ENCODE measurements at places on chromosomes 3 and 15.
A peak's percentile ranks its signal among the peaks of the same experiment; 100 is the strongest.

- DNase-seq: no peak
Observed at GRCh38 chr15:72112116-72112515, 5.8 kb downstream of the MYO9A start.

DNA sequence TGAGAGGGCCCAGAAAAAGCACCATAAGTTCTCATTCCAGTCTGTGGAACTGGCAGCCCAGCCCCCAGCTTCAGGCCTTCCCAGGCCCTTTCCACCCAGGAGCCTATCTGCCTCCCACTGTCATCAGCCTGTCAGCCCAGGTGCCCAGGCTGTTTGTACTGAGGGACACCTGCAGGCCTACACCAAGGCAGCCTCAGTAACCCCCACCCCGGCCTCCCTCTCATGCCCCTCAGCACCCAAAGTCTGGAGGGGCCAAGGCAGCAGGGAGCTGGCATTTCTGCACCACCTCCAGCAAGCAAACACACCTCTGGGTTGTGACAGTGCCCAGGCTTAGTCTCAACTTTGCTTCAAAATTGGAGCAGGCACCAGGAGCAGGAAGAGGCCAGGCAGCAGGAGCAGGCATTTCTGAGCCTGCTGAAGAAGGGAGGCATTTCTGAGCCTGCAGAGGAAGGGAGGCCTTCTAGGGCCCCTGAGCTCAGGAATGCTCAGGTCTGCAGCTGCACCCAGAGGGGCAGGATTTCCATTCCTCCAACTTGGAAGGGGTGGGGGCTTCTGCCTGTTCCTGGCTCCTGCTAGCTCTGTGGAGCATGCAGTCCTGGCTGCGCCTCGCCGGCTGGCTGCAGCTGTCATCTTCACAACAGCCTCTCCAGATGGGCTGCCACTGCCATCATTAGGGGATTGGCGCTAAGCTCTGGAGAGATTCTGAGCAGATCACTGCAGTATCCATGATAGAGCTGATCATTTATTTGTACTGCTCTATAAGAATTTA lies 396.1 kb downstream of the UNC13C start:
- DNase-seq: no peak

DNA sequence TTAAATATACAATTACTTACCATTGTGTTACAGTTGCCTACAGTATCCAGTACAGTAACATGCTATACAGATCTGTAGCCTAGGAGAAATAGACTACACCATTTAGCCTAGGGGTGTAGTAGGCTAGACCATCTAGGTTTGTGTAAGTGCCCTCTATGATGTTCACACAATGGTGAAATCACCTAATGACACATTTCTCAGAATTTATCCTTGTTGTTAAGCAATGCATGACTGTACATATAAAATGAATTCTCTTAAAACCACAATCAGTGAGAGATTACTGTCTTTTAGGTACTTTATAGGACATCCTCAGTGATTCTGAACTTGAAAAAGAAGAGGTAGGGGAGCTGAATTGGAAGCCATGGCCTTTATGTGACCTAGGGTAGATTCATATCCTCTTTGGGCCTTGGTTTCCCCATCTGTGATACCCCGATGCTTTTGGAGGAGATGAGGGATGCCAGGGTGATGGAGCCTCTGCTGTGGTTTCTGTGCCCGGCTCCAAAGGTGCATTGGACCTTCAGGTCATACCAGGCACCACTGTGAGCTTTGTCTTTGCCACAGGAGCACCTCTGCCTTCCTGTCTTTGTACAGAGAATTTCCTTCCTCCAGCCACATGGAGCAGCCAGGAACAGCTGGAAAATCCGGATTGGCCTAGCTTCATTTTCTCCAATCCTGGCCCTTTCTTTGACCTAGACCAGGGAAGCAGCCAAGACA lies 51.9 kb upstream of the FLNB start:
- no peak for DNase-seq

- DNase-seq: no peak
Observed at GRCh38 chr3:14188041-14188754, 9.6 kb downstream of the LSM3 start.

GRCh38 chr15:74995779-74996765 lies 709 bp downstream of the SCAMP5 start:
- peak; percentile 3 for DNase-seq

DNA sequence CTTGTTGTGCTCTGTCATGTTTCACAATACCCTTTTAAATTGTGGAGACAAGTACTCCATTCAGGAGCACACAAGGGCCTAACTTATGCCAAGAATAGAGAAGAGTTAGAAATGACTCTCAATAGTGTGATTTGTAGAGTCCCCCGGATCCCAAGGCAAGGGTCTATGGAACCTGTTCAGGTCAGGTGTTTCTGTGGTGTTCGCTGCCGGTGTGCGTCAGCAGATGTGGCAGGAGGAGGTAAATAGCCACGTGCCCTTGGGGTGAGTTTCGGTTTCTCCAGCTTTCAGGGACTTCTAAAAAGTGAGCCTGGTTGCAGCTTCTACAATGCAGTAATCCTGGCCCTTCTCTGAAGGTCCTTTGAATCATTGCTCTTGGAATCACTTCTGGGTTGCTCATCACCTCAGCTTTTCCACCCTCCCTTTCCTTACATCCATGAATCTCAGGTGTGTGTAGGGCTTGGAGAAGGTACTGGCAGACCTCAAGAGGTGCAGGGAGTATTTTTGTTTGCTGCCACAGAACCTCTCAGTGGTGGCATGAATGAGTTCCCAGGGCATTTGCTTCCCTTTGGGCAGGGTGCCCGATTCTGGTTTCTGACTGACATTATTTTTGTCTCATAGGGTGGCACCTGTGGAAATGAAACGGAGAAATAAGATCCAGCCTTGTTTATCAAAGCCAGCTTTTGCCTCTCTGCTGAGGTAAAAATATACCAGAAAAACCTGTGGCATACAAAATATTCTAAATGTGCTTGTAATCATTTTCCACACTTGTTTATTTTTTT lies 7.3 kb downstream of the ST3GAL6 start:
- DNase-seq: no peak

DNA sequence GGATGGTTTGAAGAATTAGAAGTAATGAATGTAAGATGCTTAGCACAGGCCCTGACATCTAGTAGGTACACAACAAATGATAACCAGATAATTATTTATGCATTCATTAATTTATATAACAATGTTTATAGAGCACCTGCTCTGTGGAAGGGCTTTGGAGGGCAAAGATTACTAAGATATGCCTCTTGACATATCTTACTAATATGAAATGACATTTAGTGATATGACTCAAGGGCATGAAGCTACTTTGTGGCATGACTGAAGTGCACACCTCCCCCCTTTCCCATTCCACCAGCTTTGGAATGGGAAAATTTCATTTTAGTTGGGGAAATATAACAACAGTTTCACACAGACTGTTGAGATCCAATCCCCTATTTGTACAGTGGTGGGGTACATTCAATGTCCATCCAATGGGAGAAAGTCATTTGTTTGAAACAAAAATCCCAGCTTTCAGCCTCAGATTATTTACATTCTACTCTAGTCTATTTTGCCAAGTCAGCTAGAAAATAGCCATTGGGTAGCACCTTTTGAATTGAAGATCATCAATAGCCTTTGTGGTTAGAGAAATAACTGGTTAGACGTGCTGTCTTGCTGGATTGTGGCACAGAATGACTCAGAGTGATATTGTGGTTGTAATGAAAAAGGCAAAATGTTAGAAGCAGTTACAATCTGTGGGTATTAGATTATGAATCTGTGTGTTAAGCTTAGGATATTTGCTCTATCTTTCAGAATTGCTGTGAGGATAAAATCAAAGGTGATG lies 72.9 kb downstream of the MOBP start:
- no peak for DNase-seq

DNA sequence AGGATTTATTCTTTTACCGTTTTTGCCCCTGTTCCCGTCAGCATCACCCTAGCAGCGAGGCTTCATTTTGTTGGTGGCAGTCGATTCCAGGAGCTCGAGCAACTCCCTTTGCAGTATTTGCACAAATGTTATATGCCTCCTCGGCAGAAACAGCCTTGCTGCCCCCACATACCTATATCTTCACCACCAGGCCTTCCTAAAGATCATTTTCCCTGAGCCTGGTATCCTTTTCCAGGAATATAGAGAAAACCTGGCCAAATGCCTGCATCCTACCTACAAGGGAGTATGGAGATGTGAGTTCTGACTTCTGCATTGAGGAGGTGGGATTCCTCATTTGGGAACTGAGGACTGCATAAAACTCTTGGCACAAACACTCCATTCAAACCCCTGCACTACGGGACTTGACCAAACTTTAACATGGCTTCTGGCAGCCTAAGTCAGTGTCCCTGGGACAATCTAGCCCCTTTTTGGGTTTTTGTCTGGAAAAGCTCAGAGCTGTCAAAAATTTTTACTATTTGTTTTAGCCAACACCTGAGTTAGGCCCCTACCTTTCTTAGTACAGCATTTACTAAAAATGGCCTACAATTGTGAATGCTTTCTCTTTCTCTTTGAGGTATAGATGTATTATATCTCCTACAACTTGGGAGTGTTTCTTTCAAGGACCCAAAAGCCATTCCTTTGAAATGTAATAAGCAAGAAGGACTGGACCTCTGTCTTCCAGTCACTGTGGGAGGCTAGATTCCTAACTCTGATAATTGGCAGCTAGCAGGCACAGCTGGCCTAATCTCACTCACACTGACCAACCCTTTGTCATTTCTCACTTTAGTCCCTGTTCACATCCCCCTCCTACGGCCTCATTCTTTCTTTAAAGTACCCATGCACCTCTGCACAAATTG lies 12.1 kb upstream of the UBE2Q2 start:
- DNase-seq: no peak

GRCh38 chr3:135629701-135630408 lies 335.7 kb upstream of the PPP2R3A start:
- DNase-seq: no peak

DNA sequence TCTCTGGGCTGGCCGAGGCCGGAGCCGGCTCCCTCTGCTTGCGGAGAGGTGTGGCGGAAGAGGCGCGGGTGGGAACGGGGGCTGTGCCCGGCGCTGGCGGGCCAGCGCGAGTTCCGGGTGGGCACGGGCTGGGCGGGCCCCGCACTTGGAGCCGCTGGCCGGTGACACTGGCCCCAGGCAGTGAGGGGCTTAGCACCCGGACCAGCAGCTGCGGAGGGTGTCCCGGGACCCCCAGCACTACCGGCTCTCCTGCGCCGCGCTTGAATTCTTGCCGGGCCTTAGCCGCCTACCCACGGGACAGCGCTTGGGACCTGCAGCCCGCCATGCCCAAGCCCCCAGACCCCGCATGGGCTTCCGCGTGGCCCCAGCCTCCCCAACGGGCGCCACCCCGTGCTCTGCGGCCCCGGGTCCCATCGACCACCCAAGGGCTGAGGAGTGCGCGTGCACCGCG lies 736.3 kb upstream of the ARRDC4 start:
- no peak for DNase-seq

GRCh38 chr15:97902140-97902780 lies 58.2 kb upstream of the ARRDC4 start:
- no peak for DNase-seq

- DNase-seq: peak; percentile 48
Observed at GRCh38 chr3:127673191-127674100, 694 bp downstream of the ABTB1 start.

- no peak for DNase-seq
Observed at GRCh38 chr3:33795856-33796536, 2.4 kb upstream of the PDCD6IP start.

GRCh38 chr3:190122198-190122771 lies 1.6 kb upstream of the P3H2 start:
- no peak for DNase-seq

DNA sequence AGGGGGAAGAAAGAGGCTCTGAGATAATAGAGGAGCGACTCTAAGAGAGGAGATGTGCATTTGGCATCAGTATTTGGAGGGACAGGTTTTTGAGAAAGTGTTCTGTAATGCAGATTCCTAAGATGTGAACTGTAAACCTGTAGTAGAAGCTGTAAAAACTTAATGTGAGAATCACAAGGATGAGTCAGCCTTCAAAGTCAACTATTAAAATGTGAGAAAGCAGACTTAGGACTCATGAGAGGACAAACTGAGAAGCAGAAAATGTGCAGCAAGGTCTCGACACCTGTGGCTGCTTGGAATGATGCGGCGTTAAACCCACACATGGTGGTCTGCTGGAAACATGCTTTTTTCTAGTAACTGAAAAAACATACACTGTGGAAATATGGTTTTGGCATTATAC lies 36.0 kb downstream of the USP13 start:
- DNase-seq: no peak

- DNase-seq: no peak
Observed at GRCh38 chr15:90402223-90402622, 14.2 kb downstream of the IQGAP1 start.

DNA sequence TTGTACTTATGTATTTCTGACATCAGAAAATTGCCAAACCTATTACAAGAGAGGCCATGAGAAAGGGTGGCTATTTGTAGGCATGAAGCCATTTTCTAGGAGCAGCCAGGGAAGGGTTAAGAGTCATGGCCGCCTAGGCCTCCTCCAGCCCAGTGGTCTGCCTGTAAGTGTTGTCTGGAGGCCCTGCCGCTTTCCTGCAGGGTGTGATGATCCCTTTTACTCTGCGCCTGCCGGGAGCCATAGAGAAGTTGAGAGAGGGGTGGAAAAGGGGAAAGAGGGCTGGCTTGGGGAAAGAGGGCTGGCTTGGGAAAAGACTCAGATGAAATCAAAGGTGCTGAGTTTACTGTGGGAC lies 29.1 kb upstream of the KCTD6 start:
- DNase-seq: no peak

GRCh38 chr3:126474498-126475412 lies 936 bp downstream of the ZXDC start:
- peak; percentile 26 for DNase-seq

DNA sequence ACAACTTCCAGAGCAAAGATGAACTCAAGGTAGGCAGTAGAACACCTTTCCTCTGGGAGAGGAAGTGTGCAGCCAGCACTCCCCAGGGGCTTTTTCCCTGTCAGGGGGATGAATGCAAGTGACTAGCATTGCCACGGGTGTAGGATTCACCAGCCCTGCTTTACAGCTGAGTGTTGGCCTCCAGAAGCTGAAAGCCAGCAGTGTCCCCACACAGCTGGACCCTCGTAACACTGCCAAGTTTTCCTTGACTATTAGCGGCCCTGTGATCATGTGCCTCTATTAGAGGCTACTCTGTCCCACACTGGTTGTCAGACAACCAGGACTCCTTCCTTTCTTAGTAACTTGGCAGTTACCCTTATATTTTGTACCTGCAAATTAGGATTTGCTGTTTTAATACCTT lies 104.9 kb upstream of the MANF start:
- DNase-seq: no peak

DNA sequence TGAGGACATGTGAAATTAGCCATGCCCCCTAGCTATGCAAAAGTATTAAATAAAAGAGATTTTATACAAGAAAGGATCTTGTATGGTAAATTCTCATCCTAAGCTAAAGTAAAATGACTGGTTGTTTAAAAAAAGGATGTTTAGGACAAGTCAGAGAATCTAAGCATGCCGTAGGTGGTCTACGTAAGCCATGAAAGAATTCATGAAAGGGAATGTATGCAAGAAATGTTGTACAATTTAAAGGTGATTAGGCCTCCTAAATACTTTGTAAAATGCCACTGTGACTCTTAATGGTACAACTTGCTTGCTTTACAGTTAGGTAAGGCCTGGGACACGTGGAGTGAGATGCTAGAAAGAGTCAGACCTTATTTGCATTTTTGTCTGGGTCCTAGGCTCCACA lies 209.0 kb downstream of the EFHB start:
- DNase-seq: no peak

- DNase-seq: no peak
Observed at GRCh38 chr3:46112296-46112695, 85.0 kb upstream of the XCR1 start.

GRCh38 chr3:103609472-103609871 lies 1174.7 kb downstream of the ZPLD1 start:
- DNase-seq: no peak

- no peak for DNase-seq
Observed at GRCh38 chr3:26118165-26118564, 328.3 kb downstream of the OXSM start.

All from stimulated activated CD4-positive, alpha-beta T cell treated with anti-CD3 and anti-CD28 coated beads, Interleukin-1b, Interleukin-23, amount 100 ng/mL, for 48 hours (primary cell).